ENCODE measurements at places on chromosomes 4 and X. TPM values are rescaled to one million over a fixed set of nuclear protein-coding genes. Genes with fewer than 3 reads are reported as not detected.

DNA sequence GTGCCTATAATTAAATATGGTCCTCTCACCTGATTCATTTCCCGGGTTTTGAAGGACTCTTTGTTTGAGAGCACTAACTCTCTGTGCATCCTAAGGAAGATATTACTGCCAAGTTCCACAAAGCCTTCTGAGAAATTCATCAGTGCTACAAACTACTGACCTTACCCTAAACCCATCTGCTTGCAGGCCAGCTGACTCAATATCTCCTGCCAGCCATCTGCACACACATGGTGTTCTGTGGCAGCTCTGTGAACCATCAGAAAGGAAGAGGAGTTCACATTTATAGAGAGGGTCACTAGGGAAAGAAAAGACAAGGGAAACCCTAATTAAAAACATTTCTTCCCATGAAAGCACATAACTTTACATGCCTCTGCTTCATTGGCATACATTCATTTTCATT, 156.7 kb downstream of the ATP10D start:
- H3K4me1 ChIP-seq, result no peaks in the 10 kb centered on the region
- H3K27me3 ChIP-seq, result no peaks in the 10 kb centered on the region
- no peak overlapping the region for H3K4me3 ChIP-seq
- DNase-seq, result no peak

- peaks cover 18% of the 10 kb centered on the region for H3K4me1 ChIP-seq
- peak; percentile 91 for DNase-seq
- no peaks in the 10 kb centered on the region for H3K27me3 ChIP-seq
- peak overlapping the region; percentile 100 for H3K27ac ChIP-seq
- no peaks in the 10 kb centered on the region for H3K36me3 ChIP-seq
- H3K4me3 ChIP-seq, result peak overlapping the region; percentile 74
These were observed 789 bp upstream of the DDX3X start for GRCh38 chrX:41333003-41333743.

GRCh38 chr4:183082053-183082452, 17.0 kb upstream of the WWC2 start:
- no peaks in the 10 kb centered on the region for H3K4me1 ChIP-seq
- H3K27me3 ChIP-seq, result no peaks in the 10 kb centered on the region
- H3K36me3 ChIP-seq, result no peaks in the 10 kb centered on the region
- DNase-seq, result no peak
- H3K27ac ChIP-seq, result no peak overlapping the region
- H3K4me3 ChIP-seq, result no peak overlapping the region

GRCh38 chr4:81214144-81214880, 710 bp downstream of the PRKG2 start:
- H3K4me1 ChIP-seq, result peaks cover 17% of the 10 kb centered on the region
- DNase-seq, result no peak
- H3K4me3 ChIP-seq, result peak overlapping the region; percentile 60
- H3K36me3 ChIP-seq, result no peaks in the 10 kb centered on the region
- H3K27ac ChIP-seq, result peak overlapping the region; percentile 36
- peaks cover 49% of the 10 kb centered on the region for H3K27me3 ChIP-seq

DNA sequence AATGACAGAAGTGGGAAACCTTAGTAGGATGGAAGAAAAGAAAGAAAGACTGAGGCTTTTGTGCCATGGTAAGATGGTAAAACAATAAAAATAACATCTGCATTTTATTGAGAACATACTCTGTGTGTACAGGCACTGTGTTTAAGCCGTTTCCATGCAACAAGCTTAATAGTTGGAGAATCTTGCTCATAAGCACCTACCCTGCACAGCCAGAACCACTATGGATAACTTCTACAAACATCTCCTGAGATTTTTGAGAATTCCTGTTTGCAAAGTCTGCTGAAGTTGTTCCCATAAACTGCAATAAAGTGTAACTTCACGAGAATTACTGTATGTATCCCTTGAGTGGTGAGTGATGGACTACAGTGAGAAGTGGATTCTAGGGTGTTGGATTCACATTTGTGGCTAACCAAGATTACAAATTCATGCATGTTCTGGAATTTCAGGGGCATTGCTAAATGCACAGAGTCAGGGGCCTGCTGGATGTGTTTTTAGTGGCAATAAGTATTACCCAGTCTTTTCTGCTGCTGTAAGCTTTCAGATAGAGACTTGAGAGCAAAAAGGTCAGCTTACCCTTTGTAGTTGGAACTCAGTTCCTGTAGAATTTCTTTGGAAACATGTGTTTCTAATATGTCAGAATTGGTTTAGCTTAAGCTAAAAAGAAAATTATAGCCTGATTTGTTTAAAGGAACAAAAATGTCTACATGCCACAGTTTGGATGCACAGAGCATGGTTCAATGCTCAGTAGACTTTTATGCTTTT, 132.5 kb downstream of the AFF1 start:
- peaks cover 28% of the 10 kb centered on the region for H3K4me1 ChIP-seq
- H3K36me3 ChIP-seq, result no peaks in the 10 kb centered on the region
- H3K27ac ChIP-seq, result no peak overlapping the region
- no peaks in the 10 kb centered on the region for H3K27me3 ChIP-seq
- no peak overlapping the region for H3K4me3 ChIP-seq

DNA sequence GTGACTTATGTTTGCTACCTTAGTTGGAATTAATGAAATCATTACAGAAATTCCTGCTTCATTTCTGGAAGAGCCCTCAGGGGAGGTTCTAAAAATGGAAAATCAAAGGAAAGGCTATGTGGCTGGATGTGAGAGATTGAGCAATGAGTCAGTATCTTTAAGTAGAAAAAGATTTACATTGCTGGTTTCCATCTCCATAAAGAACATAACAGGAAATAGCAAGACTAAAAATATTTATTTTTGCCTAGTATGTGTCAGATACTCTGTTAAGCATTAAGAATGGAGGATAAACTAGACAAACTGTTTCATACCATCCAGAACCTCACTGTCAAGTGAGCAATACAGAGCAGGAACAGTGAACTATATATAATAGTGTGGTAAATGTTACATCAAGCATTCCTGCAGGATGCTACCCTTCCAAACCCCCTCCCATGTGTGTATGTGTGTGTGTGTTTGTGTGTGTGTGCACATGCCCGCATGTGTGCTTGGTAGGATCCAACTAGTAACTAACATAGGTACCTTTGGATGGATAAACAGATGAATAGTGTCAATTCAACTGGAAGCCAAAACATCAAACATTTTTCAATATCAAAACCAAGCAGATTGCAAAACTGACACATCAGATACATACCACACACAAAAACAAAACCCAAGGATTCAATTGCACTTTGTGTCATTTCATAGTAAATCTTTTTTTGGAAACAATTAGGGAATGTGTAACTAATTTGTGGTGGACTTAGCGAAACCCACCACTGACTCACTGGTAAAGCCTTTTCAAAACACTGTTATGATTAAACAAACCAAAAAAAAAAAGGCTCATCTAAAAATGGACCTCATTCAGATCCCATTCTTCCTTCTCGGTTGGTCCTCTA, 223.4 kb downstream of the SHROOM3 start:
- no peak overlapping the region for H3K4me3 ChIP-seq
- H3K4me1 ChIP-seq, result no peaks in the 10 kb centered on the region
- H3K27me3 ChIP-seq, result no peaks in the 10 kb centered on the region
- H3K27ac ChIP-seq, result no peak overlapping the region
- DNase-seq, result no peak
- H3K36me3 ChIP-seq, result no peaks in the 10 kb centered on the region

DNA sequence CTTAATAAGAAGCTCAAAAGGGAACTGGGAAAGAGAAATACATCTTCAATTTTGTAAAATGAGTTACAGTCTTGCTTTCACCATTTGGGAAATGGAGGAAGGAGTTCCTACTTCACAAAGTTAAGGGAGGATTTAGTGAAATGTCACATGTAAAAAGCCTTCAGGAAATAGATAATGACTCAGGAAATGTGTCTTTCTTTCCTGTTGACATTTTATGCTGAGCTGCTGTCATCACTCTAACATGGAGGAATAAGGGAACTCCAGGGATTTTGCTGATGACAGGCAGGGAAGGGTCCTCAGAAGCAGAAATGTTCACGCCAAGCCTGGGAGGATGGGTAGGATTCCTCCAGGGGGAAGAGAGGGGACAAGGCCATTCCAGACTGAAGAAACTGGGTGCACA, 251.1 kb downstream of the USP46 start:
- no peak overlapping the region for H3K27ac ChIP-seq
- no peaks in the 10 kb centered on the region for H3K36me3 ChIP-seq
- H3K4me1 ChIP-seq, result no peaks in the 10 kb centered on the region
- no peak for DNase-seq

GRCh38 chr4:40283968-40284367, 51.2 kb upstream of the CHRNA9 start:
- no peak for DNase-seq
- H3K36me3 ChIP-seq, result no peaks in the 10 kb centered on the region
- H3K27ac ChIP-seq, result peak overlapping the region; percentile 33
- H3K27me3 ChIP-seq, result no peaks in the 10 kb centered on the region
- no peaks in the 10 kb centered on the region for H3K4me1 ChIP-seq

- no peak for DNase-seq
- H3K36me3 ChIP-seq, result no peaks in the 10 kb centered on the region
- no peaks in the 10 kb centered on the region for H3K4me1 ChIP-seq
- H3K27me3 ChIP-seq, result peaks cover 19% of the 10 kb centered on the region
- H3K27ac ChIP-seq, result no peak overlapping the region
- no peak overlapping the region for H3K4me3 ChIP-seq
These were observed 33.6 kb upstream of the CFAP299 start for GRCh38 chr4:80301884-80302283.

GRCh38 chr4:125316401-125316790, 1.6 kb downstream of the FAT4 start:
- H3K27me3 ChIP-seq, result peaks cover 15% of the 10 kb centered on the region
- H3K36me3 ChIP-seq, result no peaks in the 10 kb centered on the region
- H3K27ac ChIP-seq, result peak overlapping the region; percentile 85
- H3K4me3 ChIP-seq, result peak overlapping the region; percentile 73
- peaks cover 37% of the 10 kb centered on the region for H3K4me1 ChIP-seq
- DNase-seq, result peak; percentile 69

- no peaks in the 10 kb centered on the region for H3K27me3 ChIP-seq
- H3K36me3 ChIP-seq, result no peaks in the 10 kb centered on the region
- no peak overlapping the region for H3K4me3 ChIP-seq
These were observed 14.6 kb upstream of the KIAA0232 start for GRCh38 chr4:6767748-6768538.

DNA sequence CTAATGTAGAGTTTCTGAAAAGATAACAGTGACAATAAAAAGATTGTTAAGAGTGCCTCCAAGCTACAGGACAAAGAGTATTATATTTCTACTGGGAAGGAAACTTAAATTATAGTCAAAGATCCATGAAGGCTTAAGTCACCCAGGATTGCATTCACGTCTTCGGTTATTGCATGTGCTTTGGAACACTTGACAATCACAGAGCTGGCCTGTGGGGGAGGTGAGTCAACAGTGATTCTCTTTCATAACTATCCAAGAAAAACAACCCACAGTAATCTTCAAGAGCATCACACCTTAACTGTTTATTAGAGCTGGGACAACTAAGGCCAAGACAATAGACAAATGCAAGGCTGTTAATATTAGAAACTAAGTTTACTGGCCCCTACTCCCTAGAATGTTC, 40.3 kb downstream of the PDGFC start:
- no peaks in the 10 kb centered on the region for H3K36me3 ChIP-seq
- peaks cover 6% of the 10 kb centered on the region for H3K4me1 ChIP-seq
- H3K27ac ChIP-seq, result no peak overlapping the region
- no peak overlapping the region for H3K4me3 ChIP-seq
- H3K27me3 ChIP-seq, result no peaks in the 10 kb centered on the region

GRCh38 chr4:76277667-76278066, 26.1 kb downstream of the FAM47E start:
- H3K4me3 ChIP-seq, result no peak overlapping the region
- H3K36me3 ChIP-seq, result no peaks in the 10 kb centered on the region
- H3K27ac ChIP-seq, result no peak overlapping the region
- no peaks in the 10 kb centered on the region for H3K27me3 ChIP-seq
- DNase-seq, result no peak

- H3K27ac ChIP-seq, result no peak overlapping the region
- H3K27me3 ChIP-seq, result no peaks in the 10 kb centered on the region
- peaks cover 4% of the 10 kb centered on the region for H3K4me1 ChIP-seq
- H3K36me3 ChIP-seq, result no peaks in the 10 kb centered on the region
- H3K4me3 ChIP-seq, result no peak overlapping the region
These were observed 125.2 kb downstream of the NHS start for GRCh38 chrX:17500145-17500579.

DNA sequence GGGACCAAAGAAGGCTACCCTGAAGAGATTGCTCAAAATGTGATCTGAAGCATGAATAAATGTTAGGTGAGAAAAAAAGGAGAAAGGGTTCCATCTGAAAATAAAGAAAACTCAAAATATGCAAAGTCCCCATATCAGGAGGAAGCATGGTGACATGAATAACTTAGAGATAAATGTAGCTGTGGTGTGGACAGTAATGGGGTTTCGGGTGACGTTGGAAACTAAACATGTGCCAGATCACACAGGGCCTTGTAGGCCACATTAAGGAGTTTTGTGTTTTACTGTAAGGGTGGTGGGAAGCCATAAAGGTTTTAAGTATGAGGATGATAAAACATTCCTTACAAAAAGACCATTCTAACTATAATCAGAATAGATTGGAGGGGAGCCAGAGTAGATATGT, 40.3 kb upstream of the ACSL4 start:
- H3K27me3 ChIP-seq, result no peaks in the 10 kb centered on the region
- no peaks in the 10 kb centered on the region for H3K4me1 ChIP-seq
- no peak overlapping the region for H3K27ac ChIP-seq

- no peak for DNase-seq
- H3K27me3 ChIP-seq, result no peaks in the 10 kb centered on the region
- no peak overlapping the region for H3K27ac ChIP-seq
- no peaks in the 10 kb centered on the region for H3K4me1 ChIP-seq
- H3K4me3 ChIP-seq, result no peak overlapping the region
These were observed 12.4 kb downstream of the CTSO start for GRCh38 chr4:155941085-155941790.

- peaks cover 17% of the 10 kb centered on the region for H3K4me1 ChIP-seq
- H3K27ac ChIP-seq, result peak overlapping the region; percentile 57
- no peak for DNase-seq
- H3K27me3 ChIP-seq, result no peaks in the 10 kb centered on the region
These were observed 14.3 kb downstream of the SGMS2 start for GRCh38 chr4:107838861-107839565.

DNA sequence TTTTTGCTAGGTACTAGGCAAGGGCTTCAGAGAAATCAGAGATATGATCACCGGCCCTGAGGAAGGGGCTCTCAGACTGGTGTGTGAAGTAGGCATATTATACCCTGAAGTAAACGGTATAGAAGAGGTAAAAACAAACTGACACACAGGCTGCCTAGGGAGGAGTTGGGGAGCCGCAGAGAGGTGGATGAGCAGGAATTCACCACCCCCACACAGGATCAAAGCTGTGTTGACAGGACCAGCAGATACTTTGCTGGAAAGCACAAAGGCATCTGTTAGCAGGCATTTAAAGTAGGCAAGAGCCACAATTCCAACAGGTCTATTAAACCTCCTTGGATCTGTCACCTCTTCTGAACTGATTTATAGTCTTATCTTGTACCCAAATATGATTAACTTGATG, 71.8 kb upstream of the GPR34 start:
- H3K27me3 ChIP-seq, result no peaks in the 10 kb centered on the region
- no peak for DNase-seq
- H3K4me1 ChIP-seq, result no peaks in the 10 kb centered on the region
- no peaks in the 10 kb centered on the region for H3K36me3 ChIP-seq
- H3K4me3 ChIP-seq, result no peak overlapping the region

Gene AADAT
- total RNA-seq, result not detected

Gene HTRA3
- total RNA-seq, result 12.0 TPM

Gene SHROOM3
- 25.7 TPM for total RNA-seq

Gene TRPC3
- 0.80 TPM for total RNA-seq

Gene WNK3
- total RNA-seq, result 0.34 TPM

Gene IQCM
- total RNA-seq, result not detected

Gene TEX13C
- total RNA-seq, result not detected

Gene USP11
- total RNA-seq, result 17.5 TPM

Gene HAND2
- total RNA-seq, result 3.1 TPM

Gene MPC1L
- total RNA-seq, result not detected

Gene SOD3
- 20.3 TPM for total RNA-seq

Gene ASB12
- 0.38 TPM for total RNA-seq
